Stimulated activated CD4-positive, alpha-beta T cell treated with anti-CD3 and anti-CD28 coated beads, TNF-alpha, amount 100 ng/mL, for 4 hours (primary cell): ENCODE measurements at places on chromosomes 7 and 10.

DNA sequence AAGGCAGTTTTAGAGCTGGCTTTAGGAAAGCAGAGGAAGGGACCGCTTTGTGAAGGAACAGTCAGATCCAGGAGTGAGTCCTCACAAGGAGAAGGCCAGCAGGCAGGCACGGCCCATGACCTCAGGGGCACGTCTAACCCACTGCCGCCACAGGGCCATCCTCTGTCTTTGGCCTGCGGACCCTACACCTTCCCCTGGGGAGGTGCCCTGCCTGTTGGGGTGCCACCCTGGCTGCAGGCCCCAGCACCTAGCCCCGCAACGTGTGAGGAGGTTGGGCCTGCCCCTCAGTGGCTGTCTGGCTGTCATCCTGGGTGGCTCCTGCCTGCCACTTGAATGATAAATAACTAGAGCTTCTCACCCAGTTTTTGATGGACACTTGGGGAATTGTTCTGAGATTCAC is 31.0 kb upstream of the TRIM8 start:
- no peak for DNase-seq

GRCh38 chr7:20503278-20503950 is 112.1 kb upstream of the ABCB5 start:
- DNase-seq: no peak

- no peak for DNase-seq
These were observed 19.8 kb upstream of the TSPAN12 start for GRCh38 chr7:120877701-120878100.

DNA sequence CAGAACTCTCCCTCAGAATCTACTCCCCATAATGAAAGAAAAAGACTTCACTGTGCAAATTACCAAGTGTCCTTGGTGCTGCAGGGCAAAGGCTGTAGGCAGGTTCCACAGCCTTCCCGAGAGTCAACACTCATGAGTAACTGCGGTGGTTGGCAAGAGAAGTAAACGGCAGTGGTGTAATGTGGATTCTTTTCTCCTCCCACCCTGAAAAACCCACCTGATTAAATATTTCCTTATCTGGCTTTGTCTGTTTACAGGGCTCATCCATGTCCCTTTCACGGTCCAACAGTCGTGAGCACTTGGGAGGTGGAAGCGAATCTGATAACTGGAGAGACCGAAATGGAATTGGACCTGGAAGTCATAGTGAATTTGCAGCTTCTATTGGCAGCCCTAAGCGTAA is 300.9 kb downstream of the BICC1 start:
- DNase-seq: no peak

- peak; percentile 38 for DNase-seq
These were observed 93.3 kb downstream of the FAM53B start for GRCh38 chr10:124650820-124651401.
